ENCODE measurements at places on chromosomes 13 and 19. TPM values are rescaled to one million over a fixed set of nuclear protein-coding genes. Genes with fewer than 3 reads are reported as not detected.

DNA sequence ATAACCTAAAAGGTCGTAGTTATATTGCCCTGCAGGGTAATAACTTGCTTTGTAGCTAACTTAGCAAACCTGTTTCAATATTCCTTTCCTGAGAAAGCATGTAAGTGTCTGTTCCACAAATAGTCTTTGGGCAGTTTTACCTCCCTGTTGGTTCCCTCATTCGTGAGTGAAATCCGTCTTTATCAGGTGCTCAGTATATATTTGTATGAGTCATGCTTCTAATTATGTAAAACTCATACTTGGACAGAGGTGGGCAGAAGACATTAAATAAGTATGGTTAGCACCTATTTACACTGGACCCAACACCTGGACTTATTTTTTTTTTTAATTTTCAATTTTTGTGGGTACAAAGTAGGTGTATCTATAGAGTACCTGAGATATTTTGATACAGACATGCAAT is 44.9 kb upstream of the MEDAG start:
- no peaks in the 10 kb centered on the region for H3K36me3 ChIP-seq
- DNase-seq = no peak
- H3K4me1 ChIP-seq = peaks cover 63% of the 10 kb centered on the region
- no peaks in the 10 kb centered on the region for H3K27me3 ChIP-seq

DNA sequence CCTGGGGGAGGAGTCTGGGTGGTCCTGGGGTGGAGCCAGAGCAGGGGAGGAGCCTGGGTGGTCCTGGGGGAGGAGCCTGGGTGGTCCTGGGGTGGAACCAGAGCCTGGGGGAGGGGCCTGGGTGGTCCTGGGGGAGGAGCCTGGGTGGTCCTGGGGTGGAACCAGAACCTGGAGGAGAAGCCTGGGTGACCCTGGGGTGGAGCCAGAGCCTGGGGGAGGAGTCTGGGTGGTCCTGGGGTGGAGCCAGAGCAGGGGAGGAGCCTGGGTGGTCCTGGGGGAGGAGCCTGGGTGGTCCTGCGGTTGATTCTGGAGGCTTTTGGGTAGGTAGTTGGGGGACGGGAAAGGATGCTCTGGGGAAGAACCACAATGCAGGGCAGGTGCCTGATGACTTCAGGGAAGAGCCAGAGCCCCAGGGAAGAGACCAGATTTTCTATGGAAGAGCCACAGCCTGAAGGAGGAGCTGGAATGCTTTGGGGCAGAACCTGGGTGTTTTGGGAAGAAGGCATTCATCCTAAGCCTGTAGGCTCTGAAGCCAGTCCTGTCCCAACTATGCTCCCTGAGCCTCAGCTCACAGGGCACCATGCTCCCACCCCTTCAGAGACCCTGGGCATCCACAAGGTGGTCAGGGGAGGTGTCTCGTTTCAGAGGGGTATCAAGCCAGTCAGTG is 15.0 kb downstream of the MRPS12 start:
- H3K4me1 ChIP-seq = peaks cover 9% of the 10 kb centered on the region
- peaks cover 14% of the 10 kb centered on the region for H3K36me3 ChIP-seq
- peak; percentile 30 for DNase-seq
- H3K27me3 ChIP-seq = no peaks in the 10 kb centered on the region

SLITRK1 gene
- total RNA-seq = 0.05 TPM

- DNase-seq = no peak
- H3K4me3 ChIP-seq = no peak overlapping the region
- peaks cover 10% of the 10 kb centered on the region for H3K36me3 ChIP-seq
- H3K4me1 ChIP-seq = no peaks in the 10 kb centered on the region
- no peak overlapping the region for H3K27ac ChIP-seq
These were observed 42.0 kb downstream of the KLF2 start for GRCh38 chr19:16366433-16367260.

DNA sequence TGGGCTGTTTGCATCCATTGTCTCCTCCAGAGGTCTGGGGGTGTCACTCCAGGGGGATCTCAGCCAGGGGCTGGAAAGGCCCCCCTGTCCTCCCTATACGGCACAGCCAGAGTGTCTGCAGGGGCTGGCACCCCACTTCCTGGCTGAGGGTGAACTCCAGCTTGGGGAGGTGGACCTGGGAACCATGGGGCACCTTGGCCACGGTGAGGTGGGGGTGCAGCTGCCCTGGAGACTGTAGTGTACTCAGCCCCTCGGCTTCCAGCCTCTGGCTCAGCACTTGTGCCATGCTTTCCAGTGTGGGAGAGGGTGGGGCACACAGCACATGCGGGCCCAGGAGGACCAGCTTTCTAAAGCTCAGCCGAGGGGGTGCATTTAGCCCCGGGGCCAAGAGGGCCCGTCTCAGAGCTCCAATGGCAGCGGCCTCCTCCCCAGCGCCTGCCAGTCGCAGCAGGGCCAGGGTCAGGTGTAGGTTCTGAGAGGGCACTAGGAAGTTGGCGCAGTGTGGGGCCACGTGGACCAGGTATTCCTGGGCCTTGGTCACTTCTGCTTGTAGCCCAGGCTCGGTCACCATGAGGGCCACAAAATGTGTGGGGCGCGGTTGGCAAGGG is 1.4 kb downstream of the LENG9 start:
- H3K4me3 ChIP-seq = peak overlapping the region; percentile 72
- H3K4me1 ChIP-seq = peaks cover 46% of the 10 kb centered on the region
- no peaks in the 10 kb centered on the region for H3K27me3 ChIP-seq
- peaks cover 29% of the 10 kb centered on the region for H3K36me3 ChIP-seq
- peak; percentile 93 for DNase-seq

DNA sequence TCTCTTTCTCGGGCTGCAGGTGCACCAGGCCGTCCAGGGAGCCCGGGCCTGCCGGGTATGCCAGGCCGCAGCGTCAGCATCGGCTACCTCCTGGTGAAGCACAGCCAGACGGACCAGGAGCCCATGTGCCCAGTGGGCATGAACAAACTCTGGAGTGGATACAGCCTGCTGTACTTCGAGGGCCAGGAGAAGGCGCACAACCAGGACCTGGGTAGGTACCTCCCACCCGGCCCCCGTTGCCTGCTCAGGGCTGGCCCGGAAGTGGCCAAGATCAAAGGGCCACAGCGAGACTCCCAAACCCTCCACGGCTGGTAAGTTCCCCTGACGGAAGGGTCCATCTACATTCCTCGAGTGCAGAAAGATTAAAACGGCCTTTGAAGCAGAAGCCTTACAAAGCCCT is 55.1 kb downstream of the RAB20 start:
- peaks cover 58% of the 10 kb centered on the region for H3K4me1 ChIP-seq
- peak overlapping the region; percentile 84 for H3K27ac ChIP-seq
- peak overlapping the region; percentile 25 for H3K4me3 ChIP-seq

DNA sequence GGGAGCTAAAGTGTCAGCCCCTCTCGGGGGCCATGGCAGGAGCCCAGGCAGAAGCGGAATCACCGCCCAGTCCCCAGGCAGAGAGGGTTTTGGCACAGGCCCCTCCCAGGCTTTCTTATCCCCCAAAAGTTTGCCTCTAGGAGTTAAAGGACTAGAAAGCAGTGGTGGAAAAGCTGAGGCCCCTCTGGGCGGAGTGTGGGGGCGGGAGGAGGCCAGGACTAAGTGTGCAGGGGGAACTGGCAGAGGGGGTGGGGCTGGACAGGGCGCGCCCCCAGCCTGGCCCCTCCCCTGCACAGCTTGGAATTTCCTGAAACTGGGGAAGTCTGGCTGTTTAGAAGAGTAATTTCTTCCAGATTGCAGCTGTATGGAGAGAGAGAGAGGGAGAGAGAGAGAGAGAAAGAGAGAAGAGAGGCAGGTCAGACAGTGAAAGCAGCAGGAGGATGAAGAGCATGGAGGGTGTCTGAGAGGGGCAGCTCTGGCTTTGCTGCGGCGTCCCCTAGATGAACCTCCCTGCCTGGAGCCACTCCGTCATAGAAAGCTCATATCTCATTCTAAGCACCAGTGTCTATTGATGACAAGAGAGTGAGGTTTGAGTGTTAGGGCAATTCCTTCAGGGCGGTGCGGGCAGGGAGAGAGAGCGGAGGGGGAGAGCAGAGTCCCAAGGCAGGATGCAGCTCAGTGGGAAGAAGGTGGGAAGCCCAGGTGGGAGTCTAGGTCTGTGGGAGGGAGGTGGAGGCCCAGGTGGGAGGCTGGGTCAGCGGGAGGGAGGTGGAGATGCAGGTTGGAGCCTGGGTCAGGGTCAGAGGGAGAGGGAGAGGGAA is at the start of gene CDC42EP5:
TSS of gene CDC42EP5 (minus strand) at position 226 of the 821 bp plus-strand sequence. CDS start 7,749 bp downstream, outside the sequence.
- peak within 1 kb of the TSS; percentile 93 for H3K27ac ChIP-seq
- H3K27me3 ChIP-seq = no peaks in the 10 kb centered on the region

- no peaks in the 10 kb centered on the region for H3K36me3 ChIP-seq
- H3K27ac ChIP-seq = no peak overlapping the region
- DNase-seq = no peak
- peaks cover 2% of the 10 kb centered on the region for H3K27me3 ChIP-seq
- no peak overlapping the region for H3K4me3 ChIP-seq
These were observed 53.0 kb downstream of the NLRP12 start for GRCh38 chr19:53771144-53771543.

DNA sequence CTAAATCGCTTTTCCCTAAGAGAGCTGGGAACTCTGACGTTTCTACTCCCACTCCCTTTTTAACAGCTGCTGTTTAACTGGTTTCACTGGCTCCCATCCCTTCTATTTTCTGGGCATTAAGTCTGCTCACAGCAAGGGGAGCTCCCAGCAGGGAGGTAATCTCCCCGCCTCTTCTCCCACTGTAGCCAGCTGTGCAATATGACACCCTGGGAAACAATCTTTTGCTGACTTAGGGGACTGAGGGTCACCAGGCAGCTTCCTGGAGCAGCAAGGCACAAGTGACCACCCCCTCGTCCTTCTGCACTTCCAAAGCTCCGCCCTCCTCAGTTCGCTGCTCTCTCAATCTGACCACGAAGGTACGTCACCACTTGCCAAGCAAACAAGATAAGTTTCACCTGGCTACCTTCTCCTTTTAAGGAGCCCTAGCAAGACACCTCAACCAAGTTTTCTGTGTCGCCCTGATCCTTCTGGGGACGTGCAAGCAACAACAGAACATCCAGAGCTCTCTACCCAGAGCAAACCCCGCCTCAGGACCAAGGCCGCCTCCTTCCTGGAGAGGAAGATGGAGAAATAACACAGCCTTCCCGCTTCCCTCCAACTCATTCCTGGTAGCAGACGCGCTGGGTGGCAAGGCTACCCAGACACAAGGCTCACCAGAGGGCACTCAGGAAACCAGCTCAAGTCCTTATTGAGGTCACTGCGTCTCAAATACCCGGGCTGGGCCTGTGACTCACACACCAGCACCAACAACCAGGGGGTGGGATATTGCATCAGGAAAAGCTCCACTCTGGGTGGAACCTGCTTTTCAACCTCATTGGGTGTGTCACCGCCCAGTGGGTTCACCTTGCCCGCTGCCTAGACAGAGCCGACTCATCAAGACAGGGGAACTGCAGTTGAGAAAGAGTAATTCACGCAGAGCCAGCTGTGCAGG is 92.4 kb downstream of the STK24 start:
- DNase-seq = no peak
- H3K4me1 ChIP-seq = peaks cover 85% of the 10 kb centered on the region
- no peaks in the 10 kb centered on the region for H3K36me3 ChIP-seq
- H3K4me3 ChIP-seq = peak overlapping the region; percentile 63
- H3K27ac ChIP-seq = peak overlapping the region; percentile 99

GRCh38 chr13:95480791-95481780 is 71.4 kb upstream of the CLDN10 start:
- no peak overlapping the region for H3K4me3 ChIP-seq
- peaks cover 9% of the 10 kb centered on the region for H3K4me1 ChIP-seq
- no peak for DNase-seq
- H3K27me3 ChIP-seq = peaks cover 6% of the 10 kb centered on the region
- peak overlapping the region; percentile 49 for H3K27ac ChIP-seq

VASP gene
- 142 TPM for total RNA-seq

GRCh38 chr13:108176685-108177274 is 38.6 kb downstream of the LIG4 start:
- no peak overlapping the region for H3K4me3 ChIP-seq
- DNase-seq = no peak
- no peak overlapping the region for H3K27ac ChIP-seq
- no peaks in the 10 kb centered on the region for H3K27me3 ChIP-seq

DNA sequence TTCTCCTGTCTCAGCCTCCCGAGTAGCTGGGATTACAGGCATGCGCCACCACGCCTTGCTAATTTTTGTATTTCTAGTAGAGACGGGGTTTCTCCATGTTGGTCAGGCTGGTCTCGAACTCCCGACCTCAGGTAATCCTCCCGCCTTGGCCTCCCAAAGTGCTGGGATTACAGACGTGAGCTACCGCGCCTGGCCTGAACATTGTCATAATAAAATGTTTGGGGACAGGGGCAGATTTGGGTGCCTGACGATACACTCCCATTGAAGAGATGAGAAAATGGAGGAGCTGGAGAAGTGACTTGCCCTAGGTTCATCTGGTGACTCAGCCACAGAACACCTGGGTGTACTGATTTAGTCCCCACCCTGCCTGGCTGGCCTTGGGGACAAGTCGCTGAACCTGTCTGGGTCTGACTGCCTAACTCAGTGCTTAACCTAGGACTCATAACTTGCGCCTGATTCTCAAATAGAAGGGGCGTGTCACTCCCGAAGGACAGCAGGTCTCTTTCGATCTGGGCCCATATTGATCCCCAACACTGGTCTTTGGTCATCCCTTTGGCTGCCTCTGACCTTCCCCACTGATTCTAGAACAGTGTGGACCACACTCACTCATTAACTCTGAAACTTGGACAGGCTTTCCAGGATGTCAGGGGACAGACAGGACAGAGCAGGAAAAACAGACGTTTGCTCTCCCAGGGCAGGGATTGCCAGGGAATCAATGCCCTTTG is 7.6 kb upstream of the BICRA start:
- H3K4me1 ChIP-seq = peaks cover 21% of the 10 kb centered on the region
- peak overlapping the region; percentile 82 for H3K4me3 ChIP-seq
- no peaks in the 10 kb centered on the region for H3K27me3 ChIP-seq
- no peaks in the 10 kb centered on the region for H3K36me3 ChIP-seq

Measured in chondrocyte (in vitro differentiated cells).